ENCODE measurements at places on chromosomes 5 and 9.

- DNase-seq: no peak
These were observed 54.0 kb downstream of the NDUFS4 start for GRCh38 chr5:53614376-53614885.

DNA sequence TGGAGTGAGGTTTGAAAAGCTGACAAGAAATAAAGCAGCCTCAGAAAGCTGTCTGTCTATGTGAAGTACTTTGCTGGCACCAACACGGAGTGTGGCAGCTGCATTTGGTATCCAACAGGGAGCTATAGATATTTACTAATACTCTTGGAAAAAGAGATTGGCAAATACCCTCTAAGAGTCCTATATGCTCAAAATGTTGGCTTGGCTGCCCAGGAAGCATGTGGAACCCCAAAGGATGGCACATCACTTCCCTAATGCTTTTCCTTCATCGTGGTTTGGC, 398.3 kb downstream of the TLE4 start:
- DNase-seq: no peak

GRCh38 chr5:110865400-110866094, 126.7 kb downstream of the SLC25A46 start:
- no peak for DNase-seq

DNA sequence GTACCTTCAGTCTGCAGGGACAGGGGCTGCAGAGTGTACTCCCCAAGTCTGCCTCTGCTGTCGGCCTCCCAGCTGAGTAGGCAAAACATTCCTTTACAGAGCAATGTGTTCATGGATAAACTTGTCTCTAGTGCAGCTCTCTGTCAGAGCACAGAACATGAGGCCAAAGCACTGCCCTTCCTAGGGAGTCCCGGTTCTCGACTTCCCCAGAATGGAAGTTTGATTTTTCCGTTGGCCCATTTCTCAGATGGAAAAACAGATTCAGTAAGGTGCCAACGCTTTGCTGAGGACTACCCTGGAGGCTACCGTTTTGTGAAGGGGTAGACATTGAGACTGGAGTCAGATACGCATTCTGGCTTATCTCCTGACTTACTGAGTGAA, 422 bp upstream of the TRIM32 start:
- no peak for DNase-seq

- DNase-seq: no peak
These were observed 168.5 kb downstream of the SAXO1 start for GRCh38 chr9:18864516-18864915.

DNA sequence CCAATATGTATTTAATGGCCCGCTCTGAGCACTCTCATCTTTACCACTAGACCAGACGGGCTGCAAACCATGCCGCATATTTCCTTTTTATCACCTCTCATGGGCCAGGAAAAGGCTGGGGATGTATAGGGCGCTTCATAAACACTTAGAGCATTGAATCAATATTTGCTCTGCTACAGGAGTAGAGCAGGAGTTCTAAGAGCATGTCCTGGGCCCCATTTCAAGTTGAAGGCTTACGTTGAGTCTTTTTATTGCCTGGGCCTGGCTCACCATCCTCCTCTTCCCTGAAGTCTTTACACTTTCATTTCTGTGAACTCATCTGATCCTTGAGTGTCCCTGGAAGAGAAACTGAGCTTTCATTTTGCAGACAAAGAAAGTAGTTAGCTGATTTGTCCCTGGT, 112.4 kb downstream of the FSTL4 start:
- no peak for DNase-seq

- DNase-seq: no peak
These were observed 233.5 kb upstream of the ELL2 start for GRCh38 chr5:96195123-96195522.

- peak; percentile 76 for DNase-seq
These were observed 1.2 kb downstream of the MAP1B start for GRCh38 chr5:72108202-72109061.

- DNase-seq: no peak
These were observed 26.2 kb downstream of the ANGPTL2 start for GRCh38 chr9:127096208-127096607.

- DNase-seq: no peak
These were observed 243.2 kb downstream of the CEMIP2 start for GRCh38 chr9:71524996-71525580.

DNA sequence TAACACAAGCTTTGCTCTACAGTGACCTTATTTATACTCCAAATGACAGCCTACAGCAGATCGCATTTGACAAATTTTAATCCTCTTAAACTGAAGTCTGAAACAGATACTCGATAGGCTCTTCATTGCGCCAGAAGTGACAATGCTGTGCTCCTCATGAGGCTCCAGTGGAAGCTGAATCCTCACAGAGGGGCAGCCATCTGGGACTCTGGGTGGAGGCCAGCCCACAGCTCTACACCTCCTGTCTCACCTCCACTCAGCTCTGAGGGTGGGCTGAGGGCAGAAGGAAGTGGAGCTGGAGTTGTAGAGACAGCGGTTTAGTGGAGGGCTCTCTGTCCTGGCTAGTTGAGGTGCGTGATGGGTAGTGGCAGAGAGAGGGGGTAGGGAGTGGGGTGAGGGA, 283.3 kb upstream of the ANKRD55 start:
- no peak for DNase-seq

GRCh38 chr5:104702212-104702611, 1139.6 kb upstream of the NUDT12 start:
- no peak for DNase-seq

- DNase-seq: peak; percentile 46
These were observed 145.4 kb upstream of the SHB start for GRCh38 chr9:38214432-38214831.

DNA sequence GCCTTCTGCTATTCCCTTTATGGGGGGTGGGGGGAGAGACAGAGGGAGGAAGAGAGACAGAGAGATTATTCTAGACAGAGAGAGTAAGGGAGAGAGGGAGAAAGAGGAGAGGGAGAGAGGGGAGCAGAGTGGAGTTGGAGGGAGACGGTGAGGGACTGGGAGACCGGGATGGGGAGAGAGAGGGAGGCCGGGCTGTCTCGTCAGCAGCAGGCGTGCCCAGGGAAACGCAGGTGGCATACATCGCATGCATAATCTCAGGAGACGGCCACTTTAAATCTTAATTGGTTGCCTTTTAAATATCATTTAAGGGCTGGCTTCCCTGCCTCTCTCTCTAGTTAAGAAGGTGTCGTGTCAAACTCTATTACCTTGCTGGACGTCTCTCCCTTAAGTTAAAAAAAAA, 8.4 kb downstream of the IRX4 start:
- DNase-seq: no peak
